A549 (cell line): ENCODE measurements at places on chromosomes 1 and 21.

GRCh38 chr1:226786550-226786949 lies 47.5 kb upstream of the ITPKB start:
- DNase-seq, result no peak

DNA sequence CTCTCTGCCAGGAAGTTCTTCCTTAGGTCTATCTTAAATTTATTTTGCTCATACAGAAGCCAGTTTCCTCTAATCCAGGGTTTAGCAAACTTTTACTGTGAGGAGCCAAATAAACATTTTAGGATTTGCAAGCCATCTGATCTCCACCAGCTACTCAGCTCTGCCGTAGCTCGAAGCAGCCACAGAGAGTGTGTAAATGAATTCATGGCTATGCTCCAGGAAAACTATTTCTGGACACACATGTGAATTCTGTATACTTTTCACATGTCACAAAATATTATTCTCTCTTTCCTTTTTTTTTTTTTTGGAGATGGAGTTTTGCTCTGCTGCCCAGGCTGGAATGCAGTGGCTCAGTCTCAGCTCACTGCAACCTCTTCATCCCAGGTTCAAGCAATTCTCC lies 13.4 kb upstream of the AGTRAP start:
- no peak for DNase-seq

DNA sequence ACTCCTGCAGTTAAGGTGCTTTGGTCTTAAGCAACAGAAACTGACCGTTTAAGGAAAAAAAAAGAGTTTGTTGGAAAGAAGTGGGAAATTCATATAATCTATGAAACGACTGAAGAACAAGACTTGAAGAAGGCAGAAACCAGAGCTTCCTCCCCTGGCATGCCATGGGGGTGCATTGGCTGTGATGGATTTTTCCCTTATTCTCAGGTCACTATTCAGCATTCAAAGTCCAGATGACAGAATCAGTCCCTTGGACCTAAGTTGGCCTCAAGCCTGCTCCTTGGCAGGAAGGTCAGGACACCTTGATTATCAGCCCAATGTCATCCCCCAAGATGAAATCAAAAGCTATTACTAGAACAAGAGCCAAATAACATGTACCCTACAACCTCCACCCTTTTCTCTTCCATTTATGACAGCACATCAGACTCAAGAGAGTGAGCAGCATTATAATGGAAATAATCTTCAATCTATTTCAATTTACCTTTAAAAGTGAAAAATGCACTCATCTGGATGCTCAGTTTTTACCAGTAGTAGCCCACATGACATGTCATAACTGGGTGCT lies 15.8 kb upstream of the TMEM9 start:
- no peak for DNase-seq

- DNase-seq, result no peak
Measured at GRCh38 chr1:118461154-118461553, 276.1 kb upstream of the SPAG17 start.

DNA sequence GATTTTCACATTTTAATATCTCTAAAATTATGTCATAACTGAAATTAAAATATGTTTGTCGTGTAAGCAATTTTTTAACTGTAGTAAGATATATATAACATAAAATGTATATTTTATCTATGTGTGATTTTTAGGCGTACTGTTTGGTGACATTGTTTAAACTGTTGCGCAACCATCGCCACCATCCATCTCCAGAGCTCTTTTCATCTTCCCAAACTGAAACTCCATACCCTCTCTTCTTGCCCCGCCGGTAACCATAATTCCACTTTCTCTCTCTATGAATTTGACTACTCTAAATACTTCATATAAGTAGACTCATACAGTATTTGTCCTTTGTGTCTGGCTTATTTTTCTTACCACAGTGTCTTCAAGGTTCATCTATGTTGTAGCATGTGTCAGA lies 66.4 kb downstream of the DDX20 start:
- DNase-seq, result no peak

DNA sequence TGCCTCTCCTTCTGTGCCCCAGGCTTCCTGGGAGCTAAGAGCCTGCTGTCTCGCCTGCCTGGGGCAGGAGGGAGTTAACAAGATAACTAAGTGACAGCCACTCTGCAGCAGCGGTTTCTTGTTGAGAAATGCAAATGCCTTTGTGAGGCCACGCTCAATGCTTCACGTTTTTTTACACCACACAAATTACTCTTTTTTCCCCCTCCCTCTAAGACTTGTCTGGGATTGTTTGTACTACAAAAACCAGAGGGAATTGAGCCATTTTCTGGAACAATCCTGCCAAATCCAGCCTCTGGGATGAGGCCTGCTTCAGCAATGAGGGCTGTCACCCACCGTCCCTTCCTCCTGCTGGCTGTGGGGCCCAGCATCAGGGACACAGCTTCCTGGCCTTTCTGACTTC lies 119.6 kb downstream of the ACTL8 start:
- DNase-seq, result no peak

DNA sequence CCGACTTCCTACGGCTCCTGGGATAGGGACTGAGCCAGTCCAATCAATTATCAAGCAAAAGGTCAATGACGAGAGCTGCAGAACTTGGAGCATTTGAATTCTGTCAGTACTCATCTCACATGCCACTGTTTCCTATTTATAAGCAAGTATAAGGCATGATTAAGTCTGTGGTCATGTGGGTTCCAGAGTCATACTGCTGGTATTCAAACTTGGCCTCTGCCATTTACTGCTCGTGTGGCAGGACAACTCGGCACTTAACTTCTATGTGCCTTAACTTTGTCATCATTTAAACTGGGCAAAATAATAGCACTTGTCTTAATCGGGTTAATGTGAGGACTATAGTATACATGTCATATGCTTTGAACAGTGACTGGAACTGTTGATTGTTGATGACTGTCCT lies 44.9 kb upstream of the TNFSF18 start:
- DNase-seq, result no peak

DNA sequence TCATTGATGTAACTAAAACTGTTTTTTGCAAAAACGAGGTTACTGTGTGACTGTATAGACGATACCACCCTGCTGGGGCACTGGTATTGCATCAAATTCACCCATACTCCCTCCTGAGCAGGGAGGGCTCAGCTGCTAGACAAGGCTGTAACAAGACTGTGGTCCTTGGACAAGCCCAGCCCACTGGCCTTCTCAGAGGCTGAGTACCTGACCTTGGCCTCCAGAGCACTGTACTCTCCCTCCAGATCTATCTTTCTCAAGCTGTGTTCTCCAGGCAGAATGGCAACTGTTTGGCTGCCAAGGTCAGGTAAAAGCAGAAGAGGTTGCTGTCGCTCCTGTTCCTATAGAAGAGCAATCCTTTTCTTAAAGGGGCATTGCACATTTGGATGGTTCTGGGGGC lies 8.5 kb downstream of the OLFML2B start:
- DNase-seq, result no peak

DNA sequence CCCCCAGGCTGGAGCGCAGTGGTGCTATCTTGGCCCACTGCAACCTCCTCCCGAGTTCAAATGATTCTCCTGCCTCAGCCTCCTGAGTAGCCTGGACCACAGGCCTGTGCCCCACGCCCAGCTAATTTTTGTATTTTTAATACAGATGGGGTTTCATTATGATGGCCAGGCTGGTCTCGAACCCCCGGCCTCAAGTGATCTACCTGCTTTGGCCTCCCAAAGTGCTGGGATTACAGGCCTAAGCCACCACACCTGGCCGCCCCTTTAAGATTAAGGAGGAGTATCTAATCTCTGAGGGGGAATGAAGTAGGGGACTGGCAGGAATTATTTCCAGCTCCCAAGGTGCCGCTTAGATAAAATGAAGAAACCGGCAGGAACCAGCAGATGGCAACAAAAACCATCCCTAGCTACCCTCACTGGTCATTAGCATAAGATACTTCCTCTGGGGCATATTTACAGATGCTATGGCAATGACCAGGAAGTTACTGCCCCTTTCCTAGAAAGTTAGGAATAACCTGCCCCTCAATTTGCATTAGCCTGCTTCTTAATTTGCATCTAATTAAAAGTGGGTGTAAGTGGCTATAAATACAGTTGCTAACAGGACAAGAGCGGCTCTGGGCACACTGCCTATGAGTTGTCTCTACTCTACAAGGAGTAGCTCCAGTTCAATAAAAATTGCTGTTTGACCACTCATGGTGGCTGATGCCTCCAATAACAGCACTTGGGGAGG lies 7.1 kb upstream of the NSUN4 start:
- peak; percentile 45 for DNase-seq

DNA sequence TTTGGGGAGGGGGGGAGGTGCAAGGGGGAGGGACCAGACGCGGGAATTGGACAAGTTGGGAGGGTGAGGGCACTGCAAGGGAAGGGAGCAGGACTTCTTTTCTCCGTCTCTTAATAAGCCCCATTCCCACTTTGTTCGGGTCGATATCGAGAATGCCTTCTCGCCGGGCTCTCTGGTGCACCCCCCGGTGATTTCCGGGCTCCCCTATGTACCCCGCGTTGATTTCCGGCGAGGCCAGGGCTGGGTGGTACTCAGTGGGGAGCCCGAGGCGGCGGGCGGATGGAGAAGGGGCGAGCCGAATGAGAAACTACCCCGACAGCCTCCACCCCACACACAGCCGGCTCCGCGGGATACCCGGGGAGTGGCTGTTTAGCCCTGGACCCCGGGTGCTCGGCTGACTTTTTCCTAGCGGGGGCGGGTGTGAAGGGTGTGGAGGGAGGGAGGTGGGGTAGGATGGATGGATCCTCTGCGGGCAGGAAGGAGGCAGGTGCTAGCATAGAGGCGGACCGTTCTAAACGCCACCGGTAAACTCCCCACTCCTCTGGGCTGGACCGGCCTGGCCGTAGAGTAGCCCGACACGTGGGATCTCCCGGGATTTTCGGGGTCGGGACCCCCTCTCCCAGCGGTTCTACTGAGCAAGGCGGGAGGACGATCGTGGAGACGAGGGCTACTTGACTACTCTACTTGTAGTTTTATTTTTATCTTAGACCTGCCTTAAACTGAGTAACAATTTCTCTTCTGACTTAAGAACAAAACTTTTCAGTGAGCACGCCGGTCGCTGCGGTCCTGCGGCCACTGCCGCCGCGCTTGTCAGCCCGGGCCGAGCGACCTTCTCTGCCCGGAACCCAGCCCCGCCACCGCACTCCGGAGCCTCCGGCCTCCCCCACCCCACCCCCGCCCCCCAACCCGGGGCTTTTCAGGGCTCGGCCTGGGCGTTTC lies 1.0 kb downstream of the RNF220 start:
- DNase-seq, result peak; percentile 33

- DNase-seq, result no peak
Measured at GRCh38 chr1:161083748-161084596, 5.4 kb downstream of the NECTIN4 start.

DNA sequence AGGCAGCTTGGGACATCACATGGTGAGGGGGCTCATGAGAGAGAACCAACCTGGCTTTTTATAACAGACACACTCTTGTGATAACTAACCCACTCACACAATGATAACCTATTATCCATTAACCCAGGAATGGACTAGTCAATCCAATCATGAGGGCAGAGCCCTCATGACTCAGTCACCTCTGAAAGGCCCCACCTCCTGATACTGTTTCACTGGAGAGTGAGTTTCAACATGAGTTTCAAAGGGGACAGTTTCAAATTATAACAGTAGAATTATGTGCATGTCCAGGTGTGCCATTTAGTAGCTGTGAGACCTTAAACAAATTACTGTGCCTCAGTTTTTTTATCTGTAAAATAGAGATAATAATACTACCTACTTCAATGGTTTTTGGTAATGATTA lies 47.6 kb upstream of the PPP2R5A start:
- DNase-seq, result peak; percentile 22
